Germinal center (tissue), 1 donor: ENCODE measurements at places on chromosomes 7 and 10.

DNA sequence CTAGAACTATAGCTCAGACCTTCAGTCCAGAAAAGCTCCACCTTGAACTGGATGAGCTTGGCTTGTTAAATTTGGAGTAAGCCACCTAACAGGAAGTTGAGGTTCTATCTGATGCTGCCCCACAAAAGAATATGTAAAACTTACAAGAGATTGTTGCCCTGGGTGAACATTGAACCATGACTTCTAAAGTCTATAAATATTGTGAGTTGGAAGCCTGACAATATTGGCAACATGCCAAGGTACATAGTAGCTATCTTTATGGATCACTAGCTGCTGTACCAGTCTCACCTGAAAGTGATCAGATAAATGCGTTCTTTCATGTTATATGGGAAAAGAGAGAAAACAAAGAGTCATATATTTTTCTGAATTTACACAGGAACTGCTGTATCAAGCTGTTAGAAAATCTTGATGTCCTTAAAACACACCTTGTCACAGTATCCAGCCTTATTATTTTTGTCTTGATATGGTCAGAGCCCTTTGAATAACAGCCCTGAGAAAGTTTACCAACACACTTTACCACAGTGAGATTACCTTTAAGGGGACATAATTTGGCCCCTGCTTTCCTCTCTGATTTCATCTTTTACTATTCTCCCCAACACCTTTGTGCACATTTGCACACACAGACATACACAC lies 92.0 kb downstream of the LSMEM1 start:
- no peak for DNase-seq

GRCh38 chr10:43075612-43076003 lies 1.3 kb upstream of the RET start:
- no peak for DNase-seq

- DNase-seq, result no peak
These were observed 148.0 kb downstream of the MYOF start for GRCh38 chr10:93334181-93334580.

DNA sequence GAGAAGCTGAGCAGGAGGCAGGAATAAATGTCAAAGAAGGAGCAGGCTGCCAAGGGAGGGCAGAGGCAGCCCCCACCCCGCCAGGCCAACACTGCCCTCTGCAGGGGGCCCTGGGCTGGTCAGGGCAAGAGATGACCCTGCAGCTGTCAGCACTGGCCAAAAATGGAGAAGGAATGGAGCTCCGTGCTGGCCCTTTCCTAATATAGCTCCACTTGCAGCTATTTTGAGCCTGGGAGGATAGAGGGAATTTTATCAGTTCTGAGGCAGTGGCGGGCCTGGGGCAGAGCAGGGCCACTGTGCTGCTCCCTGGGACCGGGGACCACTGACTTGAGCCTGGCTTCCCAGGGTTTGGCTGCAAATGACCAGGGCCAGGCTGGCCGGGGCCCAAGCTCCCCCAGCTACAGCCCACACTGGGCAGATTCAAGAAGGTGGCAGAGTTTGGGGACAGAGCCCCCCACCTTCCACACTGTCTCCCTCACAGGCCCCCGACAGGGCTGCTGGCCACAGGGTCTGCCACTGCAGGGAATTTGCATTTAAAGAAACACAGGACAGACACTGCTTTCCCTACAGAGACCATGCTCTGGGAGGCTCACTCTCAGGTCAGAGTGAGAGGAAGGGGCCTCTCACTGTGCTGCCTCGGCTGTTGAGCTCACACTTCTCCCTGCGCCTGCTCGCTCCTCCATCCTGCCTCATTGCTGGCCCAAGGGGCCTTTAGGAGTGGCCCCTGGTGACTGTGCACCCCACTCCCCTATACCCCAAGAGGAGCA lies 16.2 kb downstream of the LDB3 start:
- DNase-seq, result no peak

DNA sequence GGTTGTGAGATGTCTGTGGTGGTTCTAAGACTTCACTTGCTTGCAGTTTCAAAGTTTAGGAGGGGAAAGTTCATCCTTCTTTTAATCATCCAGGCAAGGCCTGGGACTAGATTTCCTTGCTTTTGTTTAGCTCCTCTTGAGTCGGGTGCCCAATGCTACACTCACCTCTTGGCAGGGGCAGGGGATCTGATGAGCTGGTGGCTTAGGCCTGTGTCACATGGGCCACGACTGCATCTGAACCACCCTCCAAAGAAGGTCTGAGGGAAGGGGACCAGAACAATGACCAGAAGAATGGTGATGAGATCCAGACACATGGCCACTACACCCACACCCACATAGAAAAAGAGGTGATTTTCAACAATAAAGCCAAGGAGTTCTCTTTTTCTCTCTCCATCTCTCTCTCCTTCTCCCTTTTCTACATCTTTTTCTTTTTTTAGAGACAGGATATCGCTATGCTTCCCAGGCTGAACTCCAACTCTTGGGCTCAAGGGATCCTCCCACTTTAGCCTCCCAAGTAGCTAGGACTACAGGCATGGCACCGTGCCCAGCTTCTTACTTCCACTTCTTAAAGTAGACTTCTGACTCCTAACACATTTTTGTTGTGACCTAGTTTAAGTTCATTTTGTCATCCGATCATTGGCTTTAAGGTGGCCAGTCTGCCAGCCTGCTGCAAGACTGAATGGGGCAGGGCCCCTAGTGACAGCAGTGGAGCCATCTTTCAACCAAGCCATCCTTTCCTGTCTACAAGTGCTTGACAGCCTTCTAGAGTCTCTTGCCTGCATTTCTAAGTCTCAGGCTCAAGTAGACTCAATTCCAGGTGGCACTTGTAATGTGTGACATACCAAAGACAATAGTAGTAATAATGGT lies 350.9 kb downstream of the RNLS start:
- no peak for DNase-seq

DNA sequence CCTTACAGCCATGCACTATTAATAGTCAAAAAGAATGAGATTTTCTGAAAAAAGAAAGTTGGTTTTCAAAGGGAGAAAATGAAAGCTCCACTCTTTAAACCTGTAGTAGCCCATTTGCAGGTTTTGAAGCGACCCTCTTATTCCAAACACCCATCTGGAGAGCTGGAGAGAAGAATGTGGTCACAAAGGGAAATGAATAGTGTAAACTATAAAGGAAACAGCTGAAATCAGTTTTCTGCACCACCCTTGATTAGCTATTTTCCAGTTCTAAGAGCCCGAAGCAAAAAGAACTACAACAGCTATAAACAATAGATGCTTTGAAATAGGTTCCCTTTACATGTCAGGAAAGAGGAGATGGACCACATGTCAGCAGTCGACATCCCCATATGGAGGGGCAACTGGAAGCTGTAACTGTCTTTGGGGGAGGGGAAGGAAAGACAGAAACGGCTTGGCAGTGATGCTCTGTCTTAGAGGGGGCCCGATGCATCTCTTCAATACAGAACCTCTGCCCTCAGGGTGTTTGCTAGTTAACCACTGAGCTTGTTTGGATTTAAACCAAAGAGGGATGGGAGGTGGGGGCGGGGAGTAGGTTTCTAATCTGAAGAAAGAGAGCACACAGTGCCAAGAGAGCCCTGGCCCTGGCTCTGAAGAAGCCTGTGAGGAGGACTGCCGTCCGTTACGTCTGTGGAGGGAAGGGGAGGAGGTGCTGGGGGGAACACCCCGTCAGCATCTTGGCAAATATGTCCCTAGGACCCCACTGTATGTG lies 55.3 kb downstream of the CPVL start:
- no peak for DNase-seq

DNA sequence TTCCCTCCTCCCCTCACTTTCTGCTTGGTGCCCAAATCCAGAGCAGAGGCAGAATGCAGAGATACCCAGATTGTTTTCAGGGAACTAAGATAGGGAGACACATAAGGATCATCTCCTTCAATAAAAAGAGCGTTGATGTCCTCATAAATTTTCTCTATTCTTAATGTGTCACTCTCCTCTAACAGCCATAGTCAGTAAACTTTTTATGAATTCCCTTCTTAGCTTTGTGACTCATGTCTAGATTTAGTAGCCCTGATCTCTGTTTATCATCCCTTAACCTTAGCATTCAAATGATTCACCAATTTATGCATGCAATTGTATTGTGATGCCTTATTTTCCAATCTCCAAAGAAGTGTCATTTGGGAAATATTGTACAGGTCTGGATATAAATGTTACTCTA lies 995.5 kb upstream of the C7orf33 start:
- no peak for DNase-seq

- no peak for DNase-seq
These were observed 134.1 kb downstream of the GFRA1 start for GRCh38 chr10:116138897-116139296.

- DNase-seq, result no peak
These were observed 106.7 kb downstream of the LRMDA start for GRCh38 chr10:75538144-75538543.

- no peak for DNase-seq
These were observed 364.6 kb downstream of the PAXIP1 start for GRCh38 chr7:154638286-154638685.

- DNase-seq, result no peak
These were observed 648.3 kb downstream of the TNS3 start for GRCh38 chr7:46933596-46933995.

DNA sequence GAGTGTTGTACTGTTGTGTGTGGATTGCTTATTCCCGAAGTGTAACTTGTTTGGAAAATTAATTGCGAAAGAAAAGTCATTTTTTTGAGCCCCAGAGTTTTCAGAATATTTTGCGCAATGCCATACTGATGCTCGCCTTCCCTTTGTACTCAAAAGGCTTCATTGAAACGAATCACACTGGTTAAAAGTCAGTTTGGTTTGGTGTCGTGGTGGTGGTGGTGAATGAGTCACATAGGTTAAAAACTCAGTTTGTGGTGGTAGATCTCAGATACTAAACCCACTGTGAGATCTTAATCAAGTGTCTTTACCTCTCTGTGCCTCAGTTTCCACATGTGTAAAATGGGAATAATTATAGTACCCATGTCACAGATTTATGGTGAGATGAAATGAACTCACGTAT lies 61.1 kb upstream of the IL6 start:
- no peak for DNase-seq

DNA sequence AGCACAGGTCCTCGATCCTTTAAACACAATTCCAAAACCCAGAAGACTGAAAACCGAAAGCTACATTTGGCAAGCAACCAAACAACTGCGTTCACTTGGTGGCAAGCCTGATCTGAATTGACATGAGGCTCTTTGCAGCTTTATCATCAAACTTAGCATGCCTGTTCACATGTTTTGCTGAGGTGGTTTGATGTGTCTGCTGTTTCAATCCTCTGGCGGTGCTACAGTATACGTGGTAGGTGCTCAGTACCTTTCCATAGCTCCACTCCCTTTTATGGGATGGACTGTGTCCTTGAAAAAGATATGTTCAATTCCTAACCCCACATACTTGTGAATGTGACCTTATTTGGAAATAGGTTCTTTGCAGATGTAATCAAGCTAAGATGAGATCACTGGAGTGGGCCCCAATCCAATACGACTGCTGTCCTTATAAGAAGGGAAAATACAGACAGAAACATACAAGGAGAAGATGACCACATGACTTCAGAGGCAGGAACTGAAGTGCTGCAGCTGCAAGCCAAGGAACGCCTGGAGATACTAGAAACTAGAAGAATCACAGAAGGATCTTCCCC lies 33.4 kb downstream of the CCDC6 start:
- DNase-seq, result no peak

DNA sequence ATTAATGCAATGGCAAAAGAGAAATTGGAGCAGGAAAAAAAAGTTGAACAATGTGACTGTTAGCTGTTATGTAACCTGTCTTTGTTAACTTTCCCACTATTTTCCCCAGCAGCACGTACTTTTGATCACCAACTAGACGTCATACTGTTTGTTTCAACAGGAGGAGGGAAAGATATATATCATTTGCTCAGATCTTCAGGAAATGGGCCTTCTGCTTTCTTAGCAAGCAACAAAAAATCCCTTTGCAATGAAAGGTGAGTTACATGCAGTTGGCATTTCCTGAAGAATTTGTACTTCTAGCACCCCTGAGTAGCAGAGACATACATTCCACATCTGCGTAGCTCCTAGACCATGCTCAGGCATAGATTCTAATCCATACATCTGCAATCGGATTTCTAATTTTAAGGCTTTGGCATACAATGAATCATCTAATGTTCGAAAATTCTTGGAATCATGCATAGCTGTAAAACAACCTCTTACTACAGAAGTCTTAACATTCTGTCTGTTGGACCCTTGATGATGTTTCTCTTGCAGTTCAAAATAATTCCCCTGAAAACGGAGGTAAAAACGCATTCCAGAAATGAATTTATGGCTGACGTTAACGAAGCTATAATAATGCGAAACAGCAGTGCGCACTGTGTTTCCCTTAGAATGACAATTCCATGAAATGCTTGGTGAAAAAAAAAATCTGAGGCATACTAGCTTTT lies 286.9 kb upstream of the MGMT start:
- DNase-seq, result no peak

GRCh38 chr10:16770670-16771069 lies 46.6 kb downstream of the RSU1 start:
- DNase-seq, result no peak

- DNase-seq, result no peak
These were observed 255.9 kb downstream of the USP6NL start for GRCh38 chr10:11355592-11355991.

GRCh38 chr7:2667843-2668242 lies 20.2 kb upstream of the AMZ1 start:
- DNase-seq, result no peak

GRCh38 chr7:90693939-90694338 lies 97.8 kb downstream of the CDK14 start:
- no peak for DNase-seq

- DNase-seq, result peak; percentile 38
These were observed 39.9 kb upstream of the LEP start for GRCh38 chr7:128201067-128201689.

GRCh38 chr7:102953406-102953805 lies 40.6 kb downstream of the LRRC17 start:
- DNase-seq, result no peak

- no peak for DNase-seq
These were observed 34.6 kb downstream of the BAZ1B start for GRCh38 chr7:73487486-73487885.

GRCh38 chr7:122886357-122887081 lies at the start of gene CADPS2:
TSS of gene CADPS2 (minus strand) at chr7:122886460. CDS start at chr7:122886337, 123 bp downstream.
- peak; percentile 45 for DNase-seq

- peak; percentile 22 for DNase-seq
These were observed 1.5 kb downstream of the GSDME start for GRCh38 chr7:24755541-24756407.

GRCh38 chr10:114767101-114767985 lies 54.2 kb upstream of the FHIP2A start:
- peak; percentile 17 for DNase-seq

DNA sequence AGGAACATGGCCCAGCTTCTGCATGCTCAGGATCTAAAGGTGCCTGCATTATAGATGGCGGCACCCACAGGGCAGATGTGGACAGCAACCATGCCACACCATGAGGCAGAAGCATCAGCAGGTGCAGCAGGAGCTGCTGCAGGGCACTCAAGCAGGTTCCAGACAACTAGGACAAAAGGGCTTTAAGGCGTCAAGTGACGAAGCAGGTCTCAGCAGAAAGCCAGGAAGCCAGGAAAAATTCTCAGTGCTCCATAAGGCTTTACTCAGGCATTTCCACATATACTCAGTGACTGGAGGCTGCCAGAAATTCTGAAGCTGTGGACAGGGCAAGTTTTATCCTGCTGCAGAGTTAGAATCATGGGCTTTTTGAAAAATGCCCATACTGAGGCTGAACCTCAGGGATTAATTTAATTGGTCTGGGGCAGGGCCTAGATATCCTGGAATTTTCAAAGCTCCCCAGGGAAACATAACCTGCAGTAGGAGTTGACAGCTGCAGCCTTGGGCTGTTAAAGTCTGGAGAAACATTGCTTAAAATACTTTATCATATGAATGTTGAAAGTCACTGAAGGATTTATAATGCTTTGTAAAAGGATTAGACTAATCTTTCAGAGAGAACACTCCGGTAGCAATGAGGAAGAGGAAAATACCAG lies 68.1 kb upstream of the RNF148 start:
- no peak for DNase-seq

- no peak for DNase-seq
These were observed 264.0 kb downstream of the INHBA start for GRCh38 chr7:41438705-41439514.
